ENCODE measurements at places on chromosomes 1 and 21.

GRCh38 chr1:175185903-175186302 lies 6.7 kb downstream of the KIAA0040 start:
- no peak for DNase-seq

DNA sequence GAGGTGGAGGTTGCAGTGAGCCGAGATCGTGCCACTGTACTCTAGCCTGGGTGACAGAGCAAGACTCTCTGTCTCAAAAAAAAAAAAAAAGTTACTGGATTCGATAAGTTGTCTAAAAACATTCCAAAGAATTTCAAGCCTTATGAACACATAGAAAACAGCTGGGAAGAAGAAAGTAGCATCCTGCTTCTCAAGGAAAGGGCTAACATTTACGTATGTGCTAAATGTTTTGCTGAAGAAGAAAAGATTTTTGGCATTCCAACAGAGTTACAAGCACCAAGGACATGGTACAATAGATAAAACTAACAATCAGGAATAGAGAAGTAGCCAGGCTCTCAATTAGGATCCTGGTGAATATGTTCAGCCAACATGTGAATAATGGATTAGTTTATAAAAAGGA lies 69.8 kb downstream of the HFM1 start:
- DNase-seq: no peak

DNA sequence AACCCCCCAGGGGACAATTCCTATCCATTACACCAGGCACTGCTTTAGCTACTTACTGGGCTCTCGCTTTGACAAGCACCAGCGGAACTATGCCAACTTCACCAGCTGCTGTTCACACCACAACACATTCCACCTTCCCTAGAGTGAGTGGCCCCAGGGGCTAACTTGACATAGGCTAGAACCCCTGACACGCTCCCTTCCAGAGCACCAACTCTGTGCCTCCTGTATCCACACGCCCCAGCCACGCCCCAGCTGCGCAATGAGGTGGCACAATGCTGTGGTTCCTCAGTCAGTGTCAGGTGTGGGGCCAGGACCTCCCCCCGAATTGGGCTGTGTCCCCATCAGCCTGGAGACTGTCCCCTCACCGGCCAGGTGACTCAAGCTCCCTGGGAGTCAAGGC lies 11.7 kb upstream of the FGR start:
- DNase-seq: no peak

DNA sequence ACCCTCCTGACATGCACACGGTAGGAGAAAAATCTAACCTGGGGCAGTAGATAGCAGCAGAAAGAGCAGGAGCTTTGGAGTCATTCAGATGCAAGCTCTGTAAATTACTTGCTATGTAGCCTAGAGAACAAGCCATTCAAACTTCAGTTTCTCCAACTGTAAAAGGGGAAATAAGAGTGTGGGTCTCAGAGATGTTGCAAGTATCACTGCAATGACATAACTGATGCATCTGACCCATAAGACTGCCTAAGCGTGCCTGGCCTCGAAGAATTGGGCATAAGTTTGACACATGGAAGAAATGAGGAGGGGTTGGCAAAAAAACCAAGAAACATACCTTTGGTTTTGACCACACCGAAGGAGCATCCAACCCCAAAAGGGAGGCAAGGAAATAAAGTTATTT lies 5.2 kb downstream of the AK2 start:
- no peak for DNase-seq

GRCh38 chr1:66266756-66267155 lies 267.2 kb upstream of the SGIP1 start:
- DNase-seq: no peak

DNA sequence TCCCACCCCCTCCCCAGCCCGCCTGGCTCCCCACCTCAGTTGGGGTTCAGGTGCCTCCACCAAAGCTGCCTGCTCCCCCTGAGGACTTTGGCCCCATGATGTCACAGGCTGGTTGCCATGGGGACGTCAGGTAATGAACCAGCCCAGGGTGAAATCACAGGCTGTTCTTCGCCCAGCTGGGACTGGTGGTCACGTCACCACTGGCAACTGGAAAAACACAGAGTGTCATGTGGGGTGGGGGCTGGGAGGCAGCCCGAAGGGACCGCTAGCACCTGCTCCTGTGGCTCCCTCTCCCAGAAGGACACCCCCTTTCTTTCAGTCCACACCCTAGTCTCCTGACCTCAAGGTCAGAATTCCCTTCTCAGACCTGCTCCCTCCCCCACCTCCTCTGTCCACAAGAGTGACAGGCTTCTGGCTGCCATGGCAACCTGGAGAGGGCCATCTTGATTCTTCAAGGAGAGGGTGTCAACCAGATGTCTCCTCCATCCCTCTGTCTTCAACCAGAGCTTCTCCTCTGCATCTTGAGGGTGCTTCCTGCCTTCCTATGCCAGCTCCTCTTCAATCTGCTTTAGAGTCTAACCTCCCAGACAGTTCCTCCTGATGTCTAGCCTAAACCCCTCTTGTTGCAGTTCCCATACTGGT lies 6.2 kb downstream of the FAM131C start:
- no peak for DNase-seq

- no peak for DNase-seq
These were observed 37.6 kb downstream of the CRYAA start for GRCh38 chr21:43206231-43207042.

DNA sequence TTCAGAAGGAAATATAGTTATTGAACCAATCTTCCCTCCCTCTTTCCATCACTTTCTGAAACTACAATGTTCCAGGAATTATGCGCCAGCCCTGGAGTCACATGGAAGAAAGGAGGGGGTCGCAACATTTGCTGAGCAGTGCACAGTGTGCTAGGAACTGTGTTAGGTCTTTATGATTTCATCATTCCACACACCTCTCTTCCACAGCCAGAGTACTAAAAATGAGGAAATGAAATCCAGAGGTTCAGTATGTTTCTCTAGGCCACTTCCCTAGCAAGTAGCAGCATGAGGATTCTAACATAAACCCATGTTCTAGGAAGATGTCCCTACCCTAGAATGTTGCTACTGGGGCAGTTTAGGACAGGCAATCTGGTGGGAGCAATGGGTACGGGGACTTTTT lies 158.1 kb downstream of the SLC45A1 start:
- no peak for DNase-seq

GRCh38 chr1:109240158-109241152 lies 8.9 kb upstream of the CELSR2 start:
- DNase-seq: no peak

DNA sequence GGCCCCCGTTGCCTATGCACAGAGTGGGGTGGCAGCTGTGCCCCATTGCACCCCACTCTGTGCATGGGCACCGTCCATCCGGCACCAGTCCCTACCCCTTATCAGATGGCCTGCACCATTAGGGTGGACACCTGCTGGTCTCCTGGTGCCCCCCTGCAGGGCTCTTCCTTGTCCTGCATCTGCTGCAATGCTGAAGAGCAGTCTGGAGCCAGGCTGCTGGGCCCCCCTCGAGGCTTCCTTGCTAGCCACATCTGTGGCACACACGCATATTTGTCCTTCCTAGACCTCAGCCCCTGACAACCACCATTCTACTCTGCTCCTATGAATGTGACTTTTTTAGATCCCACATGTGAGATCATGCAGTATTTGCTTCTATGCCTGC lies 56.4 kb downstream of the COL18A1 start:
- no peak for DNase-seq

- DNase-seq: no peak
These were observed 43.7 kb downstream of the GNG12 start for GRCh38 chr1:67789551-67789950.

DNA sequence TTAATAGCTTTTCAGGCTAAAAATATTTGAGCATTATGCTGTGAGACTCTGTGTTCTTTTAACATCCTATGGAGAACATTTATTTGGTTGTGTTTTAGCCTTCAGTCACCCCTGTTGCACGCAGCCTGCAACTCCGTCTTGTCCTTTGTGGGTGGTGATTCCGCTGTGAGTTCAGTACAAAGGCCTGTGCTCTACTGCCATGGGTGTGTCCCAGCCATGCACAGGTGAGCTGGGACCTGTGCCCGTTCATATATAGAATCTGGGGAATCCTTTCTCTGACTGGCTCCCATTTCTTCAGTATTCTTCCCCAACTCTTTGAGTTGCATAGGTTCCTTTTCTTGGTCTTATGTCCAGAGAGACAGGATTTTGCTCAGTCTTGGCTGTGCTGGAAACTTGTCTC lies 61.4 kb downstream of the ACTL8 start:
- no peak for DNase-seq
